H54 (cell line): ENCODE measurements at places on chromosomes 2 and 18.

- no peak for DNase-seq
Observed at GRCh38 chr2:150698016-150698661, 210.7 kb upstream of the RND3 start.

DNA sequence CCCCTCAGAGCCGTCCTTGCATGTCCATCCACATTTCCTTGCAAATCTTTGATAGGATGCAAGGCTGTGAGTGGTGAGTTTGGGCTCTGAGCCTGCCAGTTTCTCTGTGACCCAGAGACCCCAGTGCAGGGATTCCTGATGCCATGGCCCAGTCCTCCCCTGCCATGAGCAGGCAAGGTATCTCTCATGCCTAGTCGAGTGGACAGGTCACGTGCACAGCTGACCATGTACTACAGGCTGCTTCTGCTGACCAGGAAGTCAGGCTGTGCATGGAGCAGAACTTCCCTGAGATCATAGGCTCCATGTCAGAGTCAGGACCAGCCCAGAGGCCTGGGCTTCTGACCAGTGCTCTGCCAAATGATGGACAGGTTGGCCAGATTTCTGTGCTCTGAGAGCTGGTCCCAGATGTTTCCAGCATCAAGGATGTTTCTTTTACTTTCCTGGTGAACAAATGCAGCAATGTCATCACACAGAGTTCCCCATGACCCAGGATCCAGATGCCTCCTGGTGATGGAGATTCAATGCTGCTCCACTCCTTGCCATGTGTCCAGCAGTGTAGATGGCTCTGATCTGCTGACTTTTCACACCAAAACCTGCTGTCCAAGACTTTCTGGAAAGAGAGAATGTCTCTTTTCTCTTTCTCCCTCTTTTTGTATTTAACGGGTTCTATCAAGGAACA lies 321.6 kb upstream of the HS6ST1 start:
- DNase-seq, result no peak

DNA sequence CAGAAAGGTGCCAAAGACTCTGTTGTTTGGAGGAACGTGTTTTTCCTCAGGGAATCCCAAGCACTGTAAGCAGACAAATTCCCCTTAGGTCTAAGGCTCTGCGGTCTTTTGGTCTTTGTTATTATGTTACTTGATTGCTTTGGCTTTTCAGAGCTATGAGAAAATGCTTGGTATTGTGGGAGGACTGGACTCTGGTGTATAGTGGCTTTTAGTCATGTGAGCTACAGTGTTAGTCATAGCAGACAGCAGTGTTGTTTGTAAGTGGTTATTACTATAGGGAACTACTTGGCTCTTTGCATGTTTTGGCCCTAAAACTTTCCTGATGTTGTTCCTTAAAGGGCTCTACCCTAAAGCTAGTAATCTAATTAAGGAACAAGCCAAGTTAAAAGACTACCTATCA lies 956.2 kb upstream of the LRATD1 start:
- DNase-seq, result no peak

GRCh38 chr2:142724186-142724585 lies 153.3 kb upstream of the KYNU start:
- DNase-seq, result no peak

- no peak for DNase-seq
Observed at GRCh38 chr18:3251963-3252277, 4.3 kb downstream of the MYL12A start.

GRCh38 chr2:110973262-110973661 lies 147.5 kb upstream of the BCL2L11 start:
- DNase-seq, result no peak

GRCh38 chr2:231431606-231432005 lies 32.7 kb downstream of the NCL start:
- DNase-seq, result no peak

DNA sequence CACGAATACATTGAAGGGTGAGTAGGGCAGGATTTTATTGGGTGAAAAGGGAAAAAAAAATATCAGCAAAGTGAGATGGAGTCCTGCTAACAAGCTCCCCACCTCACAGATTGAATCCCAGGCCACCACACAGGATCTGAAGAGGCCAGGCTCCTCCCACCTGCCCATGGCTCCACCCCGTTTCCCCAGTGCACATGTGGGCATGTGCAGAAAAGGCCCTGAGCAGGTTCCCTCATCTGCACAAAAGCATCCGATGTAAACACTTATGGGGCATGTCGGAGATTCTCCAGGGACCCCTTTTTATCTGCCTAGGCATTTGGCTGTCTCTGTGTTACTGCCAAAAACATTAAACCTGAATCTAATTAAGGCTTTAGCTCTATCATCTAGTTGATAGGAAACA lies 35.2 kb downstream of the SKA1 start:
- DNase-seq, result no peak

DNA sequence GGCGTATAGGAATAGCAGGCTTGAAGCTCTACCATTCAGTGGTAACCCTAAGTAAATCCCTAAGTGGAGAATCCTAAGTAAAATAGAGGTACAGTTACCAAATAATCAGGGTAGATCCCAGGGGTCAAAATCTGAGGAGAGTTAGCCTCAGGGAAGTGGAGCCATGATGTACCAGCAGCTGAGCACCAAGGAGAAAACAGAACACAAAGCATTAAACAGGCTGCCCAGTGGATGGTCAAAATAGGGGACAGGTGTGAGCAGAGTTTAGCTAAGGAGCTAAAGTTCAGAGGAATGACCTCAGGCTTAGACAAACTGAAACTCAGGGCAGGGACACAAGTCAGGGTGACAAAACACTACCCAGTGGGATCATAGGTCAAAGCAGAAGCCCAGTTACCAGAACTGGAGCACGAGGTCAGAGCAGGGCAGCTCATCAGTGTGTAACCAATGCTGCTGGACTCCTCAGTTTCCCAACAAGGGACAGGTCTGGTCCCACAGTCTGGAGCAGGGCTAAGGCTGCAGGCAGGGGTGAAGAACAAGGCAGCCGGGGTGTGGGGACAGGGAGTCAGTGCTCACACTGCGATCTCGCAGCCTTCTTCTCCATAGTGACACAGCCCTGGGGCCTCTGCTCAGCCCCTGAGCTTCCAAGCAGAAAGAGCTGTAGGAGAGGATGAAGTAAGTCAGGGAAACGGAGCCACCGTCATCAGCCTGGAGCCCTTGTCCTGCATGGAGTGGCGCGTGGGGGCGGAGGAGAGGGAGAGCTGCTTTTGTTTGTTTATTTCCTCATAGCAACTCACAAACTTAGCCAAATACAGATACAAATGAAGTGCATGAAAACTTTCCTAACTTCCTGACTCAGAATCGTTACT lies 264.0 kb downstream of the MREG start:
- no peak for DNase-seq

GRCh38 chr2:11969774-11970173 lies 223.3 kb downstream of the LPIN1 start:
- no peak for DNase-seq
